ENCODE measurements at places on chromosomes 16 and 17. TPM values are rescaled to one million over a fixed set of nuclear protein-coding genes. Genes with fewer than 3 reads are reported as not detected.

DNA sequence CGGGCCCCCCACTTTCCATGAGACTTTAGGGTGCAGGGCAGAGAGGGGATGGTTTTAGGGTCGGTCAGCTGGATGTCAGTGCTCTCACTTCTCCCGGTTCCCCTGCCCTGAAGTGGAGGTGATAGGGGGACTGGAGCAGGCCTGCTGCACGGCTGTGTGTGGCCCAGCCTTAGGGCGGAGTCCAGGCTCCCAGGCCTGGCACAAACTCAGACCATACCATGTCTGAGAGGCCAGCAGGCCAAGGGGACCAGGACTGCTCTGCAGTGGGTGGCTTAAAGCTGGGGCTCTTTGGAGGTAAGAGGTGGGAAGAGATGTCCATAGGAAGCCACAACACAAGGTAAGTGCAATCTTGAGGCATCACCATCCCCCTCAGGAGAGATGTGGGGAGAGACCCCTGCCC lies 8.3 kb downstream of the TFAP4 start:
- H3K27ac ChIP-seq = peak overlapping the region; percentile 88
- H3K36me3 ChIP-seq = peaks cover 30% of the 10 kb centered on the region
- DNase-seq = no peak
- peaks cover 37% of the 10 kb centered on the region for H3K4me1 ChIP-seq
- H3K4me3 ChIP-seq = no peak overlapping the region

DNA sequence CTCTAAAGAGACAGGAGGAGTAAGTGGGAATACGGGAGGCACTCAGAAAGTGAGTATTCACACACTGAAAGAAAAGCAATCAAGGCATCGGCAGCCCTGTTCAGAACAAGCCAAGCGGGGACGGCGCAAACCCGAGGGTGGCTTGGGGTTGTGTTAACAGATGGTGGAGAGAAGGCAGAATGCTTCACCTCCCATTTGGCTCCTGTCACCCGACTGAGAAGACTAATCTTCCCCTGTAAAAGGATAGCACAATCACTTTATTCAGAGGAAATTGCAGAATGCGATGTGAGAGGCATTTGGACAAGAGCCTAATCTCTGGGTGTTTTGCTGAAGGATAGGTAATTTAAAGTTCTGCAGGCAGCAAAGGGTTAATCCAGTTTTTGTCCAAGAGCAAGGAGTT lies 119.3 kb upstream of the WSCD1 start:
- H3K36me3 ChIP-seq = no peaks in the 10 kb centered on the region
- no peak overlapping the region for H3K27ac ChIP-seq
- H3K27me3 ChIP-seq = no peaks in the 10 kb centered on the region

NRN1L gene
- 0.75 TPM for total RNA-seq

SLC5A10 gene
- not detected for total RNA-seq

GEMIN4 gene
- total RNA-seq = 9.8 TPM

KRTAP9-4 gene
- total RNA-seq = not detected

Data from muscle of leg (tissue), 16 donors.